Hematopoietic multipotent progenitor cell treated with erythropoietin and hydrocortisone succinate and interleukin-3 and kit ligand, for 15 days (in vitro differentiated cells): ENCODE measurements at places on chromosomes 2 and 18.

DNA sequence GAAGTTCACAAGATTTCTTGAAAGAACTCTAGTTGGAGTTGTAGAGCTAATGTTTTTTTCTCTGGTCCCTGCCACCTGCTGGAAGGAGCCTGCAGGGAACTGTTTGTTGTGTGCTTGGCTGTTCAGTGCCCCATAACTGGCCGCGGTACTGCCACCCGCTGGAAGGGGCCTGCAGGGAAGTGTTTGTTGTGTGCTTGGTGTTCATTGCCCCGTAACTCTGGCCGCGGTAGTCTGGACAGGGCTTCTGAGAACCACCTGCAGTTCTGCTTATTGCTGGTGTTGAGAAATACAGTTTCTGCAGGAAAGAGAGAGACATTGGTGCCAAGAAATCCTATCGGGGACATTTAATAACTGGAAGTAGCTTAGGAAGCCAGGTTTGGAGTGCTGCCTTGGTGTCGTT is 58.1 kb downstream of the AGAP1 start:
- no peak for DNase-seq

DNA sequence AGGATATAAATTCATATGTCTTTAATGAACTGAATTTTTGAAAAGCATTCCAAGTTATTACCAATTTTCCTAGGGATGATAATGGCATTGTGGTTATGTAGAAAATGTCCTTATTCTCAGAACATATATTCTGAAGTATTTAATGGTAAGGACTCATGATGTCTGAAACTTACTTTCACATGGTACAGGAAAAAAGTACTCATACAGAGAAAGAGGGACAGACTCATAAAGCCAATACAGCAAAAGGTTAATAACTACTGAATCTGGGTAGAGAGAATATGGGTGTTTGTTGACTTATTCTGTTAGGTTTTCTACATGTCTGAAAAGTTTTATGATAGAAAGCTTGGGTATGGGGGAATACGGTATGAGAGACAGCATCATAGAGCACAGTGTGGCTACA is 84.3 kb upstream of the SERTAD2 start:
- no peak for DNase-seq

- DNase-seq, result no peak
Observed at GRCh38 chr18:65750389-65751154, at the start of gene CDH7. CDH7 (plus strand) TSS chr18:65751012; CDS start chr18:65762843, 11,831 bp downstream.

- no peak for DNase-seq
Observed at GRCh38 chr2:72539071-72539552, 286.7 kb downstream of the EXOC6B start.

- no peak for DNase-seq
Observed at GRCh38 chr2:121567957-121568409, 37.3 kb downstream of the RNU4ATAC start.
